ENCODE measurements at places on chromosomes 12 and 14.

GRCh38 chr14:61802010-61802568 is 39.9 kb downstream of the SNAPC1 start:
- no peak for DNase-seq

GRCh38 chr12:25655702-25656101 is 102.6 kb upstream of the LMNTD1 start:
- no peak for DNase-seq

- no peak for DNase-seq
Measured at GRCh38 chr12:111434049-111434448, 28.3 kb downstream of the SH2B3 start.

- DNase-seq = no peak
Measured at GRCh38 chr12:95848575-95849388, 10.0 kb upstream of the SNRPF start.

DNA sequence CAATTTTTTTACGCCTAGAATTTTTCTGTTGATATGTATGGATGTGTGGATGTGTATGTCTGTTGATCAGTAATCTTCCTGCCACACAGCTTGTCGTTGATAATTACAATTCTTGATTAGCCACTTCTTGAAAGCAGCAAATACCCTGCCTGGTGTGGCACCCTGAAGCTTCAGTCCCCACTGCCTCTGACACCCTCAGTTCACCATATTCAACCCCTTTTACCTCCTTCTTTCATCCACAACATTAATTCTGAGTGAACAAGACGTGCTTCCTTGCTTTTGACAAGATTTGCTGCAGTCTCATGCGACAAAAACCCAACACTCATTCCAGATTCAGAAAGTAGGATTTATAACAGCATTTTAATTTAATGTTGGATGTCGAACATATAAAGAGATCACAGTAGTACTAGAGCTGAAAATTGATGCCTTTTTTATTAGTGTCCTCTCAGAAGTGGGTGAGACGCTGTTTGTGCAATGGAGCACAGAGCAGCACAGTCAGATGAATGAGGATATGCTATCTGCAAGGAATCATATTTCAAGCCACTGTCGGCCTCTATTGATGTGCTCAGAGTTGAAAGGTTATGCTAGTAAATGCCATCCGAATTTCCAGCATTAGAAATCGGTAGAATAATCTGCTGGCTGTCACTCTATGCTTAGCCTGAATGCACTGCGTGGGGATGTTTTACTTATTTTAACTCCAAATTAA is 383.7 kb downstream of the EGLN3 start:
- DNase-seq = no peak

GRCh38 chr14:104678346-104678745 is 11.1 kb upstream of the INF2 start:
- no peak for DNase-seq

- peak; percentile 71 for DNase-seq
Measured at GRCh38 chr12:52582971-52583456, 9.4 kb upstream of the KRT74 start.

GRCh38 chr14:100726550-100727085 is at the start of gene DLK1:
TSS of gene DLK1 (plus strand) at chr14:100726892. CDS start at chr14:100727069, 177 bp downstream.
- no peak for DNase-seq

GRCh38 chr12:76142305-76142704 is 57.8 kb upstream of the NAP1L1 start:
- DNase-seq = no peak

GRCh38 chr12:3200032-3200617 is 122.9 kb downstream of the TSPAN9 start:
- DNase-seq = no peak

DNA sequence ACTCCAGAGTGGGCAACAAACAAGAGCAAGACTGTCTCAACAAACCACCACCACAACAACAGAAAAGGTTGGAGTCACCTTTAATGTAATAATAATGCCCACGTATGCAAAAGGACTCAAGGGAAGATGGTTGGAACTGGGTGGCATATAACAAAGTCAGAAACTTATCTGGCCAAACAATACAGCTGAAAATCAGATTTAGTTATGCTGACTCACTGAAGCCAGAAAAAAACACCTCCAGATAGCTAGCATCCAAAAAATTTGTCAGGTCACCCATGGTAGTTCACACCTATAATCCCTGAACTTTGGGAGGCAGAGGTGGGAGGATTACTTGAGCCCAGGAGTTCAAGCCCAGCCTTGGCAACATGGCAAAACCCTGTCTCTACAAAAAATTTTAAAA is 24.4 kb downstream of the SLC11A2 start:
- DNase-seq = no peak

DNA sequence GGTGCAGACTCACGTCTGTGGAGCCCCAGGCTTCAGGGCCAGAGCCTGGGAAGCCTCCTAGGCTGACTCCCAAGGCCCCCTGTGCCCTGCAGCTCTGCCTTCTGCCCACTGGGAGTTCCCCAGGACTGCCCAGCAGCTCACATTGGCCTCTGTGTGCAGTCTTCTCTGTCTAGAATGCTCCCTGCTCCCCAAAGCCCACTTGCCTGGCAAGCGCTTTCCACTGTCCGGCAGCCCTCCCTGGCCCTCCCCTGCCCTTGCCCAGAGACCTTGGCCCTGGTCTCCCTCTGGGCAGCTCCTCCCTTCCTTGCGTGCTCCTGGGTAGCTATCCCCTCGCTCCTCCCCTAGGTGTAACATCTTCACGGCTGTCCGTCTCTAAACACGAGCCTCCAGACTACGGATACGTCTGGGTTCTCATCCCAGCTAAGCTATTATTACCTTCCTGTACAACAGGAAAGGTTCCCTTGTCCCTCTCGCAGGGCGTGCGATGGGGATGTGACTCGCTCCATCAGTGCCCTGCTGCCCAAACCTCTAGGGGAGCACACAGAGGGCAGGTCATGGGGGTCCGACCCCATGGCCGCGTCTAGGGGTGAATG is 325.5 kb upstream of the RTL1 start:
- no peak for DNase-seq

DNA sequence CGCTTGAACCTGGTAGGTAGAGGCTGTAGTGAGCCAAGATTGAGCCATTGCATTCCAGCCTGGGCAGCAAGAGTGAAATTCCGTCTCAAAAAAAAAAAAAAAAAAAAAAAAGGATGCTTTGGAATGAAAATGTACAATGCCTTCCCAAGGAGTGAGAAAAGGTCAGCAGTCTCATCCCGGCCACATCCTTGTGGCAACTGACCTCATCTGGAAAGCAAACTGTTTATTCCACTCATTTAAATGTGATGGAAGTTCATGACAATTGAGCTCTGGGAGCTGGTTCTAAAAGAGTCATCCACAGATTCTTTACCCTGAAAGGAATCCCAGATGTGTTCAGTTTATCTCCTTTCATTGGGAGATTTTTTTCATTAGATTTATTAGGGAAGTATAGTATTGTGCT is 19.4 kb upstream of the LIMA1 start:
- DNase-seq = no peak

GRCh38 chr12:127716166-127716565 is 550.8 kb upstream of the TMEM132C start:
- DNase-seq = no peak

- peak; percentile 45 for DNase-seq
Measured at GRCh38 chr14:90985601-90986242, 74.7 kb downstream of the RPS6KA5 start.

GRCh38 chr12:77725611-77726010 is 105.1 kb upstream of the NAV3 start:
- no peak for DNase-seq

DNA sequence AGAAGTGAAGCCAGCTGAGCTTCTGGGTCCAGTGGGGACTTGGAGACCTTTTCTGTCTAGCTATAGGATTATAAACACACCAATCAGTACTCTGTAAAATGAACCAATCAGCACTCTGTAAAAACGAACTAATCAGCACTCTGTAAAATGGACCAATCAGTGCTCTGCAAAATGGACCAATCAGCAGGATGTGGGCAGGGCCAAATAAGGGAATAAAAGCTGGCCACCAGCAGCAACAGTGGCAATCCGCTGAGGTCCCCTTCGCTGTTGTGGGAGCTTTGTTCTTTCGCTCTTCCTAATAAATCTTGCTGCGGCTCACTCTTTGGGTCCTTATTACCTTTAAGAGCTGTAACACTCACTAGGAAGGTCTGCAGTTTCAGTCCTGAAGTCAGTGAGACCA is 72.3 kb downstream of the NTS start:
- DNase-seq = no peak

- DNase-seq = no peak
Measured at GRCh38 chr14:103994535-103995184, 52.3 kb upstream of the RD3L start.

Measured in GM10248 (cell line).